H1 (cell line): ENCODE measurements at places on chromosomes 11 and 22. TPM values are rescaled to one million over a fixed set of nuclear protein-coding genes. Genes with fewer than 3 reads are reported as not detected.

Gene POLD3
- 29.3 and 30.5 TPM in 2 replicates for total RNA-seq

Gene RFPL3
- total RNA-seq: 0.24 TPM in 1 of 2 replicates, not detected in the other

Gene DERL3
- 8.7 and 9.9 TPM in 2 replicates for total RNA-seq

GRCh38 chr11:11871991-11872401 is 30.2 kb downstream of the USP47 start:
- no peak for DNase-seq

GRCh38 chr11:122695076-122695615 is 39.6 kb downstream of the UBASH3B start:
- no peak for DNase-seq

DNA sequence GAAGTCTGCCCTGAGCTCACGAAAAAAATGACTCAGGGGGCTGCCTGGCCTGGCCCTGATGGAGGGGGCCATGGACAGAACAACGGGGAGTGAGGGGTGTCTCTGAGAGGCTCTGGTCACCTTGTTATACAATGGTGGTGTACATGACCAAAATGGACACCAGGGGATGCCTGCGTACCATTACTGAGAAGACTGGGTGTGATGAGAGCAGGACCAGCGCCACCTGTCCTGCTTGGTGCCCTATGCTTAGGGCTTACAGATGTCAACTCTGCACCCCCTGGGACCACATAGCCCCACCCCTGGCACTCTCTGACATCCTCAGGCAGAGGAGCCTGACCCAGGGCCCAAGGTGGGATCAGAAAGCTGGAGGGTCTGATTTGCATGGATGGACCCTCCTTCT is 104.8 kb downstream of the ZNF280B start:
- no peak for DNase-seq

DNA sequence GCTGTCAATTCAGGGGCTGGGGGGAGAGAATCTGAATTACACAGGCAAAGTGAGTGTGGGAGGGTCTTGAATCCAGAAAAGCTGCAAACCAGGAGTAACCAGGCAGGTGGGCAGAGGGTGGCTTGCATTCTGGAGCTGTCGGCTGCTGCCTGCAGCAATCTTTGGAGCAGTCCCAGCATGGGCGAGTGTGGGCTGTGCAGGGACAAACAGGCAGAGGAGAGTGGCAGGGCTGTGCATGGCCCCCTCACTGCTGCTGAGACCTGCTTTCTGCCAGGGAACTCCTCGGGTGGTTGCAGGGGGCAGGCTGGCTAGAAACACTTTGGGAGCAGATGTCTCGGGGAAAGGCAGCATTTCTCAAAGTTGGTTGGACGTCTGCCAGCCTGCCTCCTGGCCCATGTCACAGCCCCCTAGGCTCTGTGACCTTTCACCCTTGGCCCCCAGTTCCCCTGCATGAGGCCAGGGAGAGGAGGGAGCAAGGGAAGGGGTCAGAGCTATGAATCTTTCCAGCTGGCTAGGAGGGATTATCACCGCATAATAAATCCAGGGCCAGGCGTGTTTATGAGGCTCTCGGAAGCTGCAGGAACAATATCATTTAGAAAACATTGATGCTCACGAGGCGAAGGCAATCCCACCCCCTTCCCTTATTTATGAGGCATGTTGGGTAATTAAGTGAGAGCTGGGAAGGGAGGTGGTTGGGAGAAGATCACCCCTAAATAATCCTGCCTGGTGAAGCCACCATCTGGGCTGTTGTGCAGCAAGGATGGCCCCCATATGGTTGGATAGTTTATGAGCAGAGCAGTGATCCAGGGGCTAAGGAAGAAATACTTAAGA is 212.3 kb upstream of the NCAM1 start:
- DNase-seq: no peak

DNA sequence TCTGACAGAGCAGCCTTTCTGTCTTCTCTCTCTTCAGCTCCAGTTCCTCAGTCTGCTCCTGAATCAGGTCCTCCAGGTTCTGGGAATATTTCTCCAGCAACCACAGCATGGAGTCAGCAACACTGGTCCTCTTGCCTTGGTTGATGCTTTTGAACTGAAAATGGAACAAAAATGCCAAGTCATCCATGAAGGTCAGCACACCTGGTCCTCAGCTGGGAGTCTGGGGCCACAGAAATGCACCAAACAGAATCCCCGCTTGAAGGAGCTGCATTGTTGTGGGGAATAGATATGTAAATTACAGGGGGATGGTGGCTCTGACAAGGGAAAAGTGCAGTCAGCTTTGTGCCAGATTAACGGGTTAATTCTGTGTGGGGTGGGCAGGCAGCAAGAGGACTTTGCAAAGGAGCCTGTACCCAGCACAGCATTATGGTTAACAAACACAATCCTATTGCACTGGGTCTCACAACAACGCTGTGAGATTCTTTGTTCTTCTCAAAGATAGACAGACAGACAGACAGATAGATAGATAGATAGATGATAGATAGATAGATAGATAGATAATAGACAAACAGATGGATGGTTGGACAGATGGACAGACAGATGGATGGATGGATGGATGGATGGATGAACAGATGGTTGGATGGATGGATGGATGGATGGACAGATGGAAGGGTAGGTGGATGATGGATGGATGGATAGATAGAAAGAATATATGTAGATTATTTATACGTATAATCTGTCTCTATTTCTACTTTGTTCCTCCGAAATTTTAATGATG is 33.8 kb upstream of the LRRC32 start:
- no peak for DNase-seq
